ENCODE measurements at places on chromosomes 2 and 18.

- DNase-seq: no peak
These were observed 84.8 kb downstream of the AQP4 start for GRCh38 chr18:26780520-26781325.

- DNase-seq: no peak
These were observed 27.8 kb downstream of the MEX3C start for GRCh38 chr18:51169731-51170130.

GRCh38 chr2:96868555-96869280, 1.2 kb downstream of the SEMA4C start:
- peak; percentile 57 for DNase-seq

DNA sequence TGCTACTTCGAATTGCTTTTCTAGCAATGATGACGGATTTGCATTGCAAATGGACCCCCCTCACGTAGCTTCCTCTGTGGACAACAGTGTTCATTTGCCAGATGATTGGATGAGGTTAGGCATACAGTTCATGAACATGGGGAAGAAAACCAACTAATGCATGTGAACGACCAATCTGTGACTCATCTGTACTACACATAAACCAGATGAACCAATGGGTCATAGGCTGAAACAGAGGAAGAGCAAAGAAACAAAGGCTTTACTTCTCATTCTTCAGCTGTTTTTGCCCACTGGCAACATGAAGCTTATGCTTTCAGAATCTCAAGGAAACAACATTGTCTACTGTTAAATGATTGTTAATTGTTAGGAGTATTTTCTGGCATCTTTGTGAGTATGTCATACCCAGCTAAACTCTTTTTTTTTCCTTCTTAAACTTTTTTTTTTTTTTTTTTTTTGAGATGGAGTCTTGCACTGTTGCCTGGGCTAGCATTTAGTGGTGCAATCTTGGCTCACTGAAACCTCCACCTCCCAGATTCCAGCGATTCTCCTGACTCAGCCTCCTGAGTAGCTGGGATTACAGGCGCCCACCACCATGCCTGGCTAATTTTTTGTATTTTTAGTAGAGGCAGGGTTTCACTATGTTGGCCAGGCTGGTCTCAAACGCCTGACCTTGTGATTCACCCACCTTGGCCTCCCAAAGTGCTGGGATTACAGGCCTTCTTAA, 35.5 kb downstream of the EFEMP1 start:
- DNase-seq: no peak

GRCh38 chr2:98091738-98092137, 4.8 kb downstream of the VWA3B start:
- no peak for DNase-seq

DNA sequence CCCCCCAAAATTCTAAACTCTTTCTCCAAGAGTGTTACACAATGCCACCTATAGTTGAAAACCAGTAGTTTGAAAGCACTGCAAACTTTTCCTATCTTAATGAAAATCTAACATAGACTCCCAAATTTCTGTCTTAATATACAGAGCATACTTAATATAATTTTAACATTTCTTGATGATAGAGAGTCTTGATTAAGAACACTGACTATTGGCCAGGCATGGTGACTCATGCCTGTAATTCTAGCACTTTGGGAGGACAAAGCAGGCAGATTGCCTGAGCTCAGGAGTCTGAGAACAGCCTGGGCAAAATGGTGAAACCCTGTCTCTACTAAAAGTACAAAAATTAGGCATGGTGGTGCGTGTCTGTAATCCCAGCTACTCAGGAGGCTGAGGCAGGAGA, 34.2 kb downstream of the ASXL2 start:
- no peak for DNase-seq

DNA sequence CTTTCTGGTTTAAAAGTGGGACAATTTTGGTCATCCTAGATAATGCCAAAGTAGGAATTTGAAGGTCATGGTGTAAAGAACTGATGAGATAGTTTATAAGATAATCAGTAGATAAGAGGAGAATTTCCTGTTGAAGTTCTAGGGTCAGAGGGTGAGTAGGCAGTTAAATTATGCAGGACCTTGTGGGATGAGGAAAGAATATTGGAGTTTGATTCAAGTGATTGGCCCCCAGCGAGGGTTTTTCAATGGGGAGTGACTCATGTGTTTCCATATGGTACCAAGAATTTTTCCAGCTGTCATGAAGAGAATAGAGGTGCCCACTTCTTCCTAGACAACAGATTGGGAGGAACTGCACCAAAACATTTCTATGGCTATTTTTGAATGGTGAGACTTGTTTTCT, 940.2 kb upstream of the ZEB2 start:
- DNase-seq: no peak

DNA sequence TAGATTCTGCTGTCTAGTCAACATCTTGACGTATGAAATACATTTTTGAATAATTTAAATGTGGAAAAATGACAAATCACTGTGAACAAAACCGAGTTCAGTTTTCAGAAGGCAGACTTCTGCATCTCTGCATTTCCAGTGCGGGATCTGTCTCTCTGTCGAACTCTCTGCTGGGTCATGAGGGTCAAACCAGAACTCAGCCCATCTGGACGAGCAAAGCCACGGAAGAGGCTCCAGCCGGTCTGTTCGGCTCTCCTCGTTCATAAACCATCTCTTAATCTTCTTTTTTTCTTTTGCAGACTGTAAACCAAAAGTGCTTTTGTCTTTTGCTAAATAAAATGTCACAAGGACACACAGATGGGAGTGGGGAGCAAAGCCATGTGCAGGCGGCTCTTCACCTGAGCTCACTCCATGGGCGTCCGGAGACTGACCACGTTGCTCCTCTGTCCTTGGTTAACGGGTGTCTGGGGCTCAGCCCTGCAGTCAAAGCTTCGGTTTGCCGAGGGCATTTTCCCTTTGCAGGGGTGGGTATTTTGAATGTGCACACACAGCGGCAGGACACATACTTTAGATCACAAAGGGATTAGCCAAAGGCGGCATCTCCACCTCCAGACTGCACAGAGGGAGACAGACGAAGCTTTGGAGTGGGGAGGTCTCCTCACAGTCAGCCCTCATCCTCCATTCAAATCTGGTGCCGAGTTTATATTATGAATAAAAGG, 737.9 kb upstream of the SALL3 start:
- no peak for DNase-seq

GRCh38 chr2:99697811-99698568, 208.2 kb upstream of the REV1 start:
- no peak for DNase-seq

DNA sequence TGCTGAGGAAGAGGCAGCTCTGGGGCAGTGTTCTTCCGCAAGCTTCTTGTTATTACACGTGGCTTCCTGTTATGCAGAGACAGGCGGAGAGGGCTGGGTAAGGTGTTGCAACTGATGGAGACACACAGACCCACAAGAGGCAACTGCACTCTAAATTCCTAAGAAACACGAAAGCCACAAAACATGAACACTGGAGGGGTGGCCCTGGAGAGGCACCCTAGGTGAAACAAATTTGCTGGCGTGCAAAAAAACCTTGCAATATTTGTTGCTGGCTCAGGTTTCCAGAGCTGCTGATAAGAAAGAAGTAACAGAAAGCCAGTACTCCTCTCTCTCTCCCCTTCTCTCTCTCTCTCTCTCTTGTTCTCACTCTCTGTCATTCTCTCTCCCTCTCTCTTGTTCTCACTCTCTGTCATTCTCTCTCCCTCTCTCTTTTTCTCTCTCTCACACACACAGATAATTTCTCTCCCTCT, 31.8 kb downstream of the ARHGAP25 start:
- DNase-seq: peak; percentile 75

GRCh38 chr2:8520791-8521344, 161.0 kb upstream of the ID2 start:
- DNase-seq: peak; percentile 63

GRCh38 chr2:4762951-4763376, 929.2 kb upstream of the SOX11 start:
- DNase-seq: no peak

DNA sequence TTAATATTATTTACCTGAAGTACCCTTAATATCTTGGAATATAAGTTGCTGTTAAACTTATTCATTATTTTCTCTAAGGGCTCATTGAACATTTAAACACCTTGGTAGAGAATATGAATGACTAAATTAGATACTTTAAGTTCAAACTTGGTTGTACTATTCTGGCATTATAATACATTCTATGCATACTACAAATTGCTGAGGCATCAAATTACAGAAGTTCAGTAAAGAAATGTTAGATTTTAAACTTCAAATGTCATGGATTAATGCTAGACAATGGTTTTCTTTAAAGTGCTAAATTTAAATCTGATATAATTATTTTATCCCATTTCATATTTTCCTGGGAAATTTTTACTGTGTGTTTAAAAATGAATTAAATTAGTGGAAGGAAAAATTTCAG, 63.1 kb downstream of the CDCA7 start:
- DNase-seq: no peak

DNA sequence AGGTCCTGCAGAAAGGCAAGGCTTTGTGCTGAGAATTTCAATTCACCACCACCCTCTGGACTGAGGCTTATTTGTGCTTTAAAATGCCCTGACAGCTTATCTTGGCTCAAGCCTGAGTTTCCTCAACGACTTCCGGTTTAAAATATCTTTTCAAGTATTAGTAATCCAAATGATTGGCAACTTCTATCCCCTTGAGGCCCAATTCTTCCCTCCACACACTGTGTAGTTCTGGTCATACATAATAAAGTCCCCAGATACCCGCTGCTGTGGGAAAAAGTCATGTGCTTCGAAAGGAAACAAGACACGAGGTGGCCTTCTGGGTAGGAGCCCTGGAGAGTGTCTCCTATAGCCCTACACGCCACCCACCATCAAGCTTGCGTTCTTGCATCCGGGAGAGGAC, 393.4 kb downstream of the ALK start:
- DNase-seq: no peak

DNA sequence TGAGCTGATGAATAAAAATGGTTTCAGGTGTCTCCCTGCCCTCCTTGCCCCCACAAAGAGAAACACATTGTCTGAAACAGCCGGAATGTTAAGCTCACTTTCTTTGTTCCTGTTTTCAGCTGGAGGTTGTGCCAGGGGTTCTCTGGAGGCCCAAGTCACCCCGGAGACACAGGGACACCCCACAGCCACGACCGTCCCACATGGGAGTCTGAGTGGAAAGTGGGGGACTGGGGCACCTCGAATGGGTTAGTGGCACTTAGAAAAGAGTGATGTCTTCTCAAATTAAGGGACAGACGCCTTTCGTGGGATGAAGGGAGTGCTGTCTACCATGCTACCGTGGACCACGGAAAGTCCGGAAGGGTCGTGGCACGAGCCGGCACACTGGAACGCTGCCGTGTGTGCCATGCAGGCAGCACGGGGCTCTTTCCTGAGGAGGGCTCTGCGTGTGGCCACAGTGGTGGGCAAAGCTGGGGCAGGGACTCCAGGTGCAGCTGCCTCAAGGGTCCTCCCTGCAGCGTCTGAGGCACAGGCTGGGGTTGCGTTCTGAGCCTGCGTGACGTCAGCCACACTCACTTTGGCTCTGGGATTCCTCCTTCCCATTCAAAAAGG, 39.4 kb upstream of the CTDP1 start:
- DNase-seq: no peak

DNA sequence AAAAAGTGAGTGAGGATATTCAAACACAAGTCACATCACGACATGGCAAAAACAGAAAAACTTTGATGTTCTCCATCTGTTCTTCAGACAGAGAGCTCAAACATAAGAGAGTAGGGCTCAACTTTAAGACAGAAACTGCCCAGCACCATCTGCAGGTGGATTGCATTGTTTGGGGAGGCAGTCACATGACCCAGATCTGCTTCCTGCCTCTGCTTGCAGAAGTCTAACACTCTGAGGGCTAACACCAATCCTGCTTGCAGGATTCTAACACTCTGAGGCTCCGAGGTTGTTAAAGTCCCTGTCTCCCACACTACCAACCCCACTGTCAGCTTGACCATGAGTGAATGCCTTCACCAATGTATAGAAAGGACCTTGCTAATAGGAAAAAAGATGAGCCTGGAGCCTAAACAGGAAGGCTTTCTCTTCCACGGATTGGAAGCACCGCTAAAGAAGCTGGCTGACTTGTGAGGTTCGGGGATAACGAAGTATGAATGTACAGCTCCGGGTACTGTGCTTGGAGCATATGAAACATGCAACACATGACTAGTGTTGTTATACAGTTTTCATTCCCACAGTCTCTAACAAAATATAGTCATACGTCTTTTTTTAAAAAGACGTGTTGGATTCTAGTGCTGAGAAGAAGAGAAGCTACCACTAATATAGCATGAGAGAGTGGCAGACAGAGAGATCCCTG, 176.6 kb upstream of the CREB1 start:
- DNase-seq: peak; percentile 17

DNA sequence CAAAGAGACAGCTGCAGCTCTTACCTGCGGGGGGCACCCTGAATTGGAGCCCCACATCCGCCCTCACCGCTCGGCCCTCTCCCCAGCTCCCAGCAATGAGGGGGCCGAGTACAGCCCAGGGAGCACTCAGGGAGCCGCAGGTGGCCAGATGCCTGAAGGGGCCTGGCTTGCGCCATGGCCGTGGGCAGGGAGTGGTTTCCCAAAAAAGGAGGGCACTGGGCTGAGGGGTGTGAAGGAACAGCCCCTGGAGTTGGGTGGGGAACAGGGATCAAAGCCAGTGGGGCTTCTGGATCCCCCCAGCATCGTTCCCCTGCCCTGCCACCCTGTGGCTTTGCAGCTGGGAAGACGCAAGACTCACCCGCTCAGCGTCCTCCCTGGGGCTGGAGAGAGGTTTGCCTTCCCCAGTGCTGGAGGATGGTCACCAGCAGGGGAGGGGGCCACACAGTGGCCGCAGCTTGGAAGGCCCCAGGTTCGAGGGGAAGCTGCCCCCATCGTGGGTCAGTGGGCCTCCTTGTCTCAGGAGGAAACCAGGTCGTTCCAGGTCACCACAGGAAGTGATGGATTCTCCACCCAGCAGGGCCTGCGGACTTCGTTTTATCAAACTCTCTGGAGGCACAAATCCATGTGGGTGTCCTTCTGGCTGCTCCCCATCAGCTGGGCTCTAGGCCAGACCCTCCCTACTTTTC, 68.2 kb upstream of the HPCAL1 start:
- no peak for DNase-seq

- no peak for DNase-seq
These were observed 123.2 kb downstream of the SMAD7 start for GRCh38 chr18:48827291-48828193.

- DNase-seq: no peak
These were observed 9.6 kb downstream of the SH3YL1 start for GRCh38 chr2:254241-254640.

- DNase-seq: peak; percentile 92
These were observed at the start of gene TTC32 for GRCh38 chr2:19901442-19902215. TSS of gene TTC32 (minus strand) at chr2:19901983. CDS start at chr2:19901854, 129 bp downstream.

DNA sequence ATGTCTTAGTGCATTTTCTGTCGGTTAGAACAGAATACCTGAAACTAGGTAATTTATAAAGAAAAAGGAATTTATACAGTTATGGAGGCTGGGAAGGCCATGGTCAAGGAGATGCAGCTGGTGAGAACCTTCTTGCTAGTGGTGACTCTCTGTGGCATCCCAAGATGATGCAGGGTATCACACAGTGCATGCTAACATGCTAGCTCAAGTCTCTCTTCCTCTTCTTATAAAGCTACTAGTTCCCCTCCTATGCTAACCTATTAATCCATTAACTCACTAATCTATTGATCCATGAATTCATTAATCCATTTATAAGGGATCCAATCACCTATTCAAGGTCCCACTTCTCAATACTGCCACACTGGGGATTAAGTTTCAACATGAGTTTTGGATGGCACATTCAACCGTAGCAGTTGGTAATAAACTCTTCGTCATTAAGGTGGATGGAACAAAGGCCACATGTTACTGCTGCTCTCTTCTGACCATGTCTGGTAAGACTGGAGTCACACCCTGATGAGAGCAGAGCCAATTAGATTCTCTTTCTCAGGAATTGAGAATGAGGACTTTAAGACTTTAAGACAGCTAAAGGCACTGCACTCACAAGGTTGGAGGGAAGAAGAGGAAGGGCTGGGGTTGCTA, 211.6 kb upstream of the SMAD7 start:
- DNase-seq: no peak

Measured in stimulated activated CD4-positive, alpha-beta T cell treated with anti-CD3 and anti-CD28 coated beads, Interleukin-1b, Interleukin-23, amount 100 ng/mL, for 48 hours (primary cell).